M059J (cell line): ENCODE measurements at places on chromosomes 12 and 14. TPM values are rescaled to one million over a fixed set of nuclear protein-coding genes. Genes with fewer than 3 reads are reported as not detected.

DNA sequence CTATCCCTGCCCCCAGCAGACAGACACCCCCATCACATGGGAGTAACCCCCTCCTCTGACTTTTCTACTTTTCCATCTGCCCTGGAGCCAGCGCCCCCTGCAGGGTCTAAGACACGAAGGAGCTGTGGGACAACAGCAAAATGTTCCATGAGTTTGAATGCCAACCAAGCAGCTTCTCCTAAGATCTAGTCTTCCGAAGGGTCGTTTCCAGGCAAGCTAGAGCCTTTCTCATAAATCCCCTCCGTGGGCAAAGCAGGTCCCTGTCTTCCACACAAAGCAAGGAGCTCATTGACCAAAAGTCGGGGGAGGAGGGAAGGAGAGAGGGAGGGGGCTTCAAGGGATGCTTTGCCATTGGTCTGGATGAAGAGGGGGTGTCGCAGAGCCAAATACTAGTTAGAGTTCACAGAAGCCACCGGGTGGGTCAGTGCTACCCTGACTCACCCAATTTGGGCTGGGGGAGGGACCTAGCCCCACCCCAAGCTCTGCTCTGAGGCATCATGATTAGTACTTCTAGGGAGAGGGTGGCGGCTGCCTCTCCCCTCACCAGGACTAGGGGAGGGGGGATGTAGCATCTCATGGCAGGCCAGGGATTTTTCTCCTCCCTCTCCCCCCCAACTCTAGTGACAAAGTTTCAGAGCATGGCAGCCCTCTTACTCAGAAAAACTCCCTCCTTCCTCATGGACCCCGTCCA is 1.6 kb downstream of the MSI1 start:
- DNase-seq, result no peak

- DNase-seq, result no peak
These were observed 66.0 kb upstream of the GTF2A1 start for GRCh38 chr14:81286574-81287370.

GRCh38 chr12:2057041-2057794 is 4.4 kb downstream of the CACNA1C start:
- peak; percentile 36 for DNase-seq

DNA sequence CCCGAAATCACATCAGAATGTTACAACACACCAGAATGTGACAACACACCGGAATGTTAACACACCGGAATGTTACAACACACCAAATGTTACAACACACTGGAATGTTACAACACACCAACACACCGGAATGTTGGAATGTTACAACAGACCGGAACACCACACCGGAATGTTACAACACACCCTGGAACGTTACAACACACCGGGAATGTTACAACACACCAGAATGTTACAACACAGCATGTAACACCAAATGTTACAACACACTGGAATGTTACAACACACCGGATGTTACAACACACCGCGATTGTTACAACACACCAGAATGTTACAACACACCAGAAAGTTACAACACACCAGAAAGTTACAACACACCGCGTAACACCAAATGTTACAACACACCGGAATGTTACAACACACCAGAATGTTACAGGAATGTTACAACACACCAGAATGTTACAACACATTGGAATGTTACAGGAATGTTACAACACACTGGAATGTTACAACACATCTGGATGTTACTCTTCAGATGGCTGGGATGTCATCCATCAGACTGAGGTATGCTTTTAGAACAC is 21.1 kb downstream of the CHFR start:
- DNase-seq, result peak; percentile 4

DNA sequence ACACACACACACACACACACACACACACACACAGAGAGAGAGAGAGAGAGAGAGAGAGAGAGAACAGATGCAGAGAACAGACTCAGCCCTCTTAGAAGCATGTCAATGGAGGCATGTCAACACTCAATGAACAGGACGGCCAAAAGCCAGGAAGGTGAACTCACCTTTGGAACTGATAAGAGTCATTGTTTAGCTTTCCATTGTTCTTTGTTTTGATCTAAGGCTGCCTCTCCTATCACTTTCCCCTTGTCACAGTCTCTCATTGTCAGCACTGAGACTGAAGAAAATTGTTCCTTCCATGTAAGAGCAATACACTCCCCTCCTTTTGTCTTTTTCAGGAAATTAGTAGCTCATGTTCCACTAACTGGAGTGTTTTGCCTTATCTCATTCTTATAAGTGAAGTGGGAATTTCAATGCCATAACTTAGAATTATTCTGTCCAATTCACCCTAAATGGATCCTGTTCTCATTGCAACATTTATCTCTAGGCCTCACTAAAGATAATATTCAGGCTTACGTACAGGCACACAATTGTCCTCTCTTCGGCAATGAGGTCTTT is 218.0 kb downstream of the DUSP6 start:
- no peak for DNase-seq

- DNase-seq, result no peak
These were observed 395.2 kb downstream of the PAWR start for GRCh38 chr12:79295572-79295971.

GRCh38 chr12:66196806-66197205 is 7.8 kb downstream of the IRAK3 start:
- DNase-seq, result no peak

GRCh38 chr12:79360286-79360685 is 330.5 kb downstream of the PAWR start:
- DNase-seq, result no peak

GRCh38 chr12:50557421-50557820 is 52.6 kb downstream of the DIP2B start:
- no peak for DNase-seq

PTGER2 gene
- total RNA-seq, result 0.54 and 0.71 TPM in 2 replicates

KIF26A gene
- total RNA-seq, result not detected in 2 replicates
